Activated T-cell treated with anti-CD3 and anti-CD28 coated beads, Interleukin-2, amount 50 U/mL, for 72 hours (primary cell): ENCODE measurements at places on chromosomes 1 and 21. TPM values are rescaled to one million over a fixed set of nuclear protein-coding genes. Genes with fewer than 3 reads are reported as not detected.

- no peak overlapping the region for H3K27ac ChIP-seq
- H3K4me1 ChIP-seq = peaks cover 10% of the 10 kb centered on the region
- DNase-seq = no peak
- no peaks in the 10 kb centered on the region for H3K36me3 ChIP-seq
- peaks cover 16% of the 10 kb centered on the region for H3K27me3 ChIP-seq
- no peak overlapping the region for H3K4me3 ChIP-seq
Observed at GRCh38 chr1:54699936-54700525, 15.6 kb upstream of the TTC4 start.

The OR2T29 gene
- not detected for total RNA-seq

The KAZN gene
- total RNA-seq = 0.58 TPM

The CNTN2 gene
- not detected for total RNA-seq

The FAM78B gene
- 0.79 TPM for total RNA-seq

The DMBX1 gene
- 0.37 TPM for total RNA-seq

The IRF6 gene
- total RNA-seq = 0.49 TPM
